HCT116 (cell line): ENCODE measurements at places on chromosomes 4 and X. TPM values are rescaled to one million over a fixed set of nuclear protein-coding genes. Genes with fewer than 3 reads are reported as not detected.

DNA sequence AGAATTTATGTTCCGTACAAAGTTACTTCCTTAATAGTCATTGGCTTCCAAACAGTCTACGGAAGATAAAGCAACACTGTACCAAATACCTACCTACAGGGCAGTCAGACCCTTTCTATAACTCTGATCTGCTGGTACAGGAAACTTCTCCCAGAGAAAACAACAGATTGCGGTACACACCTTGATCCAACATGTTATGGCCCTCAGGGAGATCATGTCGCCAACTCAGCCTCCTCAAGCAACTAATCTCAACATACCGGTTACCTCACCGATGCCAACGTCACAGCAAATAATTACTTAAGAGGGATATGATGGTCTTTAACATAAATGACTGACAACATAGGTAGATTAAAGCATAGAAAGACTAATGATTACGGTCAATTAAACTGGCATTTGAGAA, 70.4 kb downstream of the RFC1 start:
- no peak for DNase-seq

GRCh38 chrX:124641737-124642491, 295.6 kb downstream of the SH2D1A start:
- no peak for DNase-seq

Gene LRAT
- 3.8 TPM for total RNA-seq

GRCh38 chr4:84917086-84917821, 49.2 kb downstream of the WDFY3 start:
- DNase-seq = no peak

DNA sequence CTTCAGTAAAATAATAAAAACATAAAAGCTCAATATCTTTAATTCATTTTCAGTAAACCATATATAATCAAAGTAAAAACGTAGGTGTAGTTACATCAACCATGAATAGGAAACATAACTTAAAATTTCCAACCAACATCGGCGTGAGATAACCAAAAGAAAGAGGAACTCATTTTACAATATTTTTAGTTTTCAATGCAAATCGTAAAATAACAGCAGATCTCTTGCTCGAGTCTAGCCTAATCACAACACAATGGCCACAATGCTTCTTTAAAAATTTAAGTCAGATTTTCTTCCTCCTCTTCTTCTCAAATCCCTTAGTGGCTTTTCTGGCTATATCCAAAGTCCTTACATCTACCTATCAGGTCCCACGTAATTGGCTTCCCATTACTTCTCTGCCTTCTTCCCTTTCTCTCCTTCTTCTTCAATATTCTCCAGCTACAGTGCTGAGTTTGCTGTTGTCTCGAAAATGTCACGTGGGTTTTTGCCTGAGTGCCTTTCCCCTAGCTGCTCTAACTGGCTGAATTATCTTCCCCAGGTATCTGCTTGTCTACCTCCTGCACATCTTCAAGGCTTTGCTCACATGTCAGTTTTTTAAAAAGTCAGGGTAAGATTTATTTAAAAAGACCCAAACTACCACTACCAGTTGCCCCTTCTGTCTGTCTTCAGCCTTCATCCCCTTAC, 90.9 kb upstream of the BANK1 start:
- DNase-seq = no peak

Gene SMIM10
- total RNA-seq = not detected

DNA sequence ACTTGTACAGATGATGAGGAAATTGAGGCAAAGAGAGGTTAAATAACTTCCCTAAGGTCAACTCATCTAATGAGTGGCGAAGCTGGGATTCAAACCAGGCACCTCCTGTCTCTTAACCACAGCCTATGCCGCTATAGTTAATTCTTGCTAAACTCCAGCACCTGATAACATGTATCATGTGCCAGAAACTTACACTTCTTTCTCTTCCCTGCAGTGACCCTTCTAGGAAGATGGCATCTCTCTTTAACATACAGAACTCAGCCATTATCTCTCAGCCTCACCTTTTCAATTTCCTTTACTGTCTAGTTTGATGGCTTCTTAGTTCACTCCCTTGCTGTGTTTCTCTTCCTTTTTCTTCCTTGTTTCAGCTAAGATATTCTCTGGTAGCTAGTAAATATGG, 2.5 kb downstream of the VBP1 start:
- DNase-seq = no peak

Gene TREX2
- 2.9 TPM for total RNA-seq

DNA sequence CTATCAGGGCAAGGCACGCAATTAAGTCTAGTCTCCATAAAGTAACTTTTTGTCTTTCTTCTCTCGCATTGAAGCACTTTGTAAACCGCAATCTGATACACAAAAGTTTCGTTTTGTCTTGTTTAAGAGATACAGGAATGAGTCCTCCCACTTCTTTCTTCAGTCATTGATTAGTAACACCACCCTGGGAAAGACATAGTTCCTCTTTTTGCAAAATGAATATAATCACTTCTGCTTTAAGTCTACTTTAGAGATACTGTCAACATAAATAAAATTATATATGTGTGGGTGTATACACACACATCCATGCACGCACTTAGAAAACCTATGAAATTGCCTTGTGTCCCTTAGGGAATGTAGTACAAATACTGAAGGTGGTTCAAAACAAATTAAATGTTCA, 11.7 kb downstream of the COQ2 start:
- DNase-seq = no peak

Gene GPC3
- 0.98 TPM for total RNA-seq

DNA sequence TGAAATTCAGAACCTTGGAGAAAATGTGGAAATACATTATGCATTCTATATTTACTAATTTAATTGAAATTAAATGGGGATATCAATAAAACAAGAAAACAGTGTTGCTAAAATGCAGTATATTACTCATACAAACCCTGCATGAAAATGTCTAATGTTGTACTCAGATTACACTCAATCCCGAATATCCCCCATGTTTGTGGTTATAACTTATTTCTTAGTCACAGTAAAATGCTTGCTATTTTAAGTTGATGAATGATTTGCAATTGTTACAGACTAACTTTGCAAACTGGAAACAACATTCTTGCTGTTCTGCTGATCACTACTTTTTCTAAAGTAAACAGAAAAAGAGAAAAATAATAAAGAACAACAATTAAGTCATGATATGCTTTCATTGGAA, 33.1 kb upstream of the ANXA10 start:
- no peak for DNase-seq

Gene GPRASP3
- total RNA-seq = 3.1 TPM

- no peak for DNase-seq
Measured at GRCh38 chr4:7857238-7857701, 82.4 kb downstream of the AFAP1 start.

DNA sequence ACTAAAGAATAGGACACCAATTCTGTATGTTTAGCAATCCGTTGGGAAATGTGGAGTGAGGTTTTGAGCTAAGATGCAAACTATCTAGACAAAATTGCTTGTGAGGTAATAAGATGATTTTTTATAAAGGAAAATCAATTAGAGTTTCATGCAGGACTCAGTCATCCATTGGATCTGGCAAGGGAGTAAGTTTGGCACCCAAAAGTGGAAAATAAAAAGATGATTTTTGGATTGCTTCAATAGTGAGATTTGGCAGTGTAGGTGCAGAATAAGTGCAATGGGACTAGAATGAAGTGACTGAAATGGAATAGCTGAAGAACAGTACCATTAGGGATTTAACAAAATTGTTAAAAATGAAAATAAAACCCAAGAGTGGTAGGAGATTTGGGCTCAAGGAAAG, 290.5 kb upstream of the EPHA5 start:
- no peak for DNase-seq

GRCh38 chr4:42142591-42142990, 9.9 kb downstream of the BEND4 start:
- no peak for DNase-seq

GRCh38 chr4:10783351-10783750, 98.8 kb upstream of the CLNK start:
- DNase-seq = no peak

GRCh38 chr4:153252122-153252521, 47.9 kb downstream of the TRIM2 start:
- no peak for DNase-seq
